ENCODE measurements at places on chromosomes 1 and 21.

- no peak for DNase-seq
Measured at GRCh38 chr21:37986751-37987399, 70.6 kb upstream of the KCNJ6 start.

GRCh38 chr1:33123266-33123665, 42.3 kb downstream of the AZIN2 start:
- DNase-seq: no peak

DNA sequence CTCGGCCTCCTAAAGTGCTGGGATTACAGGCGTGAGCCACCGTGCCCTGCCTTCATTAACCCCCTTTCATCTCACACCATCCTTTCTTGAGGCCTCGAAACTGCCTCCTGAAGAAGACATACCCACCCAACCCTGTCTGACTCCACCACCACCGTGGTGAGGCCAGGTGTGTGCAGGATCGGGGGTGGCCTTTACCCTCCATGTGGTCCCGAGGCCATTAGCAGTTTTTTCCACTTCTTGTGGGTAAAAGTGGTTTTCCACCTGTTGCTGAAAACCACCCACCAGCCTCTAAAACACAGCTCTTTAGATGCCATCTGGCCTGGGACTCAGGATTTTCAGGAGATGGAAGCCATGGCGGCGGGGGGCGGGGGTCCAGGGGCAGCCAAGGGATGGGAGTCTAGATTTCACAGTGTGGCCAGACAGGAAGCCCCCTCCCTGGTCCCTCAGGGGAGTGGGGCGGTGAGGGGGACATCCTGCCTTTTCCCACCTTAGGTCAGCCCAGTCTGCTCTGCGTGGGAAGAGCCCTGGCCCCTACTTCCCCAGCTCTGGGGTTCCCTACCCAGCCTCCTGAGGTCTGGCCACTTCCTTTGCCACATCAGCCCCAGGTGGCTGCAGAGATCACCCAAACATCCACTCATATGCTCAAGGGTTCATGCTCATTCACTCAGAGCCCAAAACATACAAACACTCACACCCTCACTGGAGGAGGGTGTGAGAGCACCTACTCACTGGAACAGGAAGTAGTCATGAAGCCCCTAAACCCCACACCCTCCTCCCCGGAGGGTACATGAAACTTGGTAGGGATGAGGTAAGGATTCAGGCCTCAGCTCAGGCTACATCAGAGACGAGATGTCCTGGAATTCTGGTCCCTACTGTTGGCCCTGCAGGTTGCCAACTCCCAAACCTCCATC, 2.3 kb downstream of the FGR start:
- DNase-seq: no peak

GRCh38 chr1:239811211-239811885, 280.3 kb upstream of the FMN2 start:
- no peak for DNase-seq

GRCh38 chr1:230303822-230304221, 122.3 kb downstream of the PGBD5 start:
- DNase-seq: no peak

GRCh38 chr21:46639489-46640386, 4.3 kb downstream of the PRMT2 start:
- no peak for DNase-seq

GRCh38 chr1:60541831-60542532, 468.4 kb upstream of the C1orf87 start:
- DNase-seq: no peak

DNA sequence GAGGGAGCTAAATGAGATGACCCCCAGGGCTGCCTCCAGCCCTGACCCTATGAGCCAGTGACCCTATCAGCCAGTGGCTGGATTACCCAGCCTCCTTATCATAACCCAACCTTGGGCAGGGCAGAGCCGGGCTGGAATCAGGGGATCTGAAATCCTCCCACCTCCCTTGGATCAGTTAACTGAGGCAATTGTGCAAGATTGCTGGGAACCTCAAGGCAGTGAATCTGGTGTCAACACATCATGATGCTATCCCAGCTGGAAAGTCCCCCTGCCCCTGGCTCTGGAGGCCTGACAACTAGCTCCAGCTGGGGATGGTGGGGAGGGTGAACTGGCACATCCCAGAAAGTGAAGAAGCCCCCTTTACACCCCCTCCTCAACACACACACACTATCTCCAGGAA, 6.4 kb upstream of the TSPAN1 start:
- DNase-seq: no peak

DNA sequence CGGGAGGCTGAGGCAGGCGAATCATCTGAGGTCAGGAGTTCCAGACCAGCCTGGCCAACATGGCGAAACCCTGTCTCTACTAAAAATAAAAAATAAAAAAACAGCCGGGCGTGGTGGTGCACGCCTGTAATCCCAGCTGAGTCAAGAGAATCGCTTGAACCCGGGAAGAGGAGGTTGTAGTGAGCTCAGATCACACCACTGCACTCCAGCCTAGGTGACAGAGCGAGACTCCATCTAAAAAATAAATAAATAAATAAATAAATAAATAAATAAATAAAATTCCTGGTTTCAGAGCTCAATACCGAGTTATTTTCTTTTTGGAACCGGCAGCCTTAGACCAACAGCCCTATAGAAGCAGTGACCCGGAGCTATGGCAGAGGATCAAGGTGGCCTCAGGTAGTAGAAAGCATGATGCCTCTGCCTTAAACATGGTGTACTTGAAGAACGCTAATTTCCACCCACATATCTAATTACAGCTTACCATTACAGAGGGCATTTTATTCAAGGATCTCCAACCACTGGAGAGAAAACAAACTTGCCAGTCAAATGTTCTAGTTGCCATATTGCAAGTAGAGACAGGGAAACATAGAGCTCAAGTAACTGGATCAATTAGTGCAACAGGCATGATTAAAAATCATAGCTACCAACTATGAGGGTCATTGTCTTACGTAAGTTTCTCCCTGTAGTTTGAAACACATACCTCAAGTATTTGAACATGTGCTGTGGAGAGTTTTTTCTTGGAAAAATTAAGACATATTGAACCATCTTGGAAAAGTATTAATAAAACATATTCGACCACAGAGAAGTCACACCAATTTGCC, 2.0 kb upstream of the ENAH start:
- no peak for DNase-seq

DNA sequence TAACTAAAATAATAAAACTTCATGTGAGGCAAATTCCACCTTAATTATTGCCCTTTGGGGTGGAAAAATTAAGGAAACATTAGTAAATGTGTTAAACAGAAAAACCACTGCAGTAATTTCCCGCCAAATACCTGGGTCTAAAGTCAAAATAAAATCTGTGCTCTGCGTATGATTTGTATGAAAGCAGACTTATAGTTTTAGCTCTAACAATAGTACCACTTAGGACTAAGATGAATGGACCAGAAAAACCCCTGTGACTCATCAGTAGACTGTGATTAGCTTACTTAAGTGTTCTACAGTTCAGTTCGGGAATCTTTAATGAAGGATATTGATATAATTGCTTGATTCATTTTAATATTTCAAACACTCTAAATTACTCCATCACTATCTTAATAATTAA, 23.3 kb upstream of the C1orf105 start:
- DNase-seq: no peak

DNA sequence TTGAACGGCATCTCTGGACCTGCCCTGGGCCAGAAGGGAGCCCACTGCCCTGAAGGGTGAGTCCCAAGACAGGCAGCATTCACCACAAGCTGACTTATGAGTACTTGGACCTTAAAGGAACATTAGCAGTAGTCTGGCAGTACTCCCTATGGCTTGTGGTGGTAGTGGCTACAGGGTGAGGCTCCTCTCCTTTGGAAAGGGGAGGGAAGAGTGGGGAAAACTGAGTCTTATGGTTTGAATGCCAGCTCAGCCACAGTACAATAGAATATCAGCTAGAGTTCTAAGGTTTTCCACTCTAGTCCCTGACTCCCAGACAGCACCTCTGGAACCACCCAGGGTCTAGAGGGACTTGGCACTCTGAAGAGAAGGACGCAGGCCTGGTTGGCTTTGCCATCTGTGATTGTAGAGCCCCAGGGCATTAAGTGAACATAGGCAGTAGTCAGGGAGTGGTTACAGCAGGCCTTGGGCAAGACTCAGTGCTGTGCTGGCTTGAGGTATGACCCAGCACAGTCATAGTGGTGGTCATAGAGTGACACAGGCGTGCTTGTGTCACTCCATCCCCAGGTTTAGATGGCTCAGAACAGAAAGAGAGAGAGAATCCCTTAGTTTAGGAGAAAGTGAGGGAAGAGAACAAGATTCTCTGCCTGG, 31.0 kb downstream of the CD53 start:
- DNase-seq: no peak

- DNase-seq: no peak
Measured at GRCh38 chr1:229105822-229106525, 164.9 kb upstream of the RAB4A start.

DNA sequence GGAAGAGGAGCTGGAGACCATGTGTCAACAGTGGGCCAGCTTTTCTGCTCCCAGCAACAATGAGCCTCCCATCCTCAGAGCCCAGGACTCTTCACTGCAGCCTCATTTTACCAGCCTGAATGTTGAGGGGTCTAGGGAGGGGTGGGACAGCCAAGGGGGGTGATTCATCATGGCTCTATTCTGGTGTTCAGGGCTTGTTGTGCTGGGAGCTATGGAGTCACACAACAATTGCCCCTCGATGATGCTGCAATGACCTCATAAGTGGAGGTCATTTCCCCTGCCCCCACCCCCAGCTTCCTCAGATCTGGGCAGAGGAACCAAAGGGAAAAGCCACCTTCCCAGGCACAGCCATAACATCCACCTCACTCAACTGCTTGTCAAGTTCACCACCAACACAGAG, at the start of gene LELP1:
Gene LELP1 (plus strand): TSS at position 301 of the 400 bp plus-strand sequence. CDS start 1,278 bp downstream, outside the sequence.
- no peak for DNase-seq

DNA sequence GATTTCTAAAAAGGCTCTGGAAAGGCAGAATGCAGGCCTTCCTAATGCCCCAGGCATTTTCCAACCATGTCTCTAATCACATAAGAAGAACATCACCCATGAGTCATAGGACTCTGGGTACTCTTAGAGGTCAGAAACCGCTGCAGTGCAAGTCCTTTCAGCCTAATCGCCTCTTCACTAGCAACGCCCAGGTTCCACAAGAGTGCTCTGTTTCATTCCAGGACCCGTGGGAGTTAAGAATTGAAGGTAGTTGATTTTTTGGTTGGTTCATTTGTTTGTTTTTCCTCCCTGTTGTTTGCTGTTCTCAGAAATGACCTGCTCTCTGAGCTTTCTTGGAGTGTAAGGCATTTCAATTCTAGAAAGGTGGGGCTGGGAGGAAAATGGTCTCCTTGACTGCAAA, 123.2 kb downstream of the NR5A2 start:
- no peak for DNase-seq

- DNase-seq: no peak
Measured at GRCh38 chr21:32653326-32653901, 41.2 kb upstream of the CFAP298 start.

DNA sequence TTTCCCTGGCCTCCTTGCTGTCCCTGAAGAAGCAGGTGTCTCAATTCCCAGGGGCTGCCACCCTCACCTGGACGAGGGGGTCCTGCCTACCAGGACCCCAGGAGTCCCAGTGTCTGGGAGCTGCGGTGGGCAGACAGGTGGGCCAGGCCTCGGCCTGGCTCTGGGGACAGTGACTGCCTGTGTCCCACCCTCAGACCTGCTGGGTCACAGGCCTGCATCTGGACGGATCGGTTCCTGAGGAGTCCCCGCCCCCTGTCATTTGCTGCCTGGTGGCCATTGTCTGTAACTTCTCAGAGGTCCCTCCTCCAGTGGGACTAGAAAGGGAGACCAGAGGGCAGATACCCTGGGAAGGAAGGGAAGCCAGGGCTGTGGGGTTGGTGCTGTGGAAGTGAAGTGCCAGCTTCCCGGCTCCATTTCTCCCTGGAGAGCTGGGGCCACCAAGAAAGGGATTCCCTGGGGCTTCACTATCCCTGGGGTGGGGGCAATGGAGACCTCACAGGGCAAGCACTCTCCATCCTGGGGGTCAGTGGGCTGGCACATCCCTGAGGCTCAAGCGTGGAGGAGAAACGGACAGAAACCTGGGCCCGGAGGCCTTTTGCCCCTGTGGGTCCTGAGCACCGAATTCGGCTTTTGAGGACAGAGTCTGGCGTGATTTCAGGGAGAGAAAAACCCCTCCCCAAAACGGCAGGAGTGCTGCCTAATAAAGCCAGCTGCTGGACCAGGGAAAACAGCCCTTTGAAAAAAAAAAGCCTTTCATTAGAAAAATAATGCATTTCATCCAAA, 157.3 kb downstream of the PEX14 start:
- DNase-seq: no peak

GRCh38 chr1:181801617-181802016, 259.9 kb downstream of the ZNF648 start:
- DNase-seq: no peak

DNA sequence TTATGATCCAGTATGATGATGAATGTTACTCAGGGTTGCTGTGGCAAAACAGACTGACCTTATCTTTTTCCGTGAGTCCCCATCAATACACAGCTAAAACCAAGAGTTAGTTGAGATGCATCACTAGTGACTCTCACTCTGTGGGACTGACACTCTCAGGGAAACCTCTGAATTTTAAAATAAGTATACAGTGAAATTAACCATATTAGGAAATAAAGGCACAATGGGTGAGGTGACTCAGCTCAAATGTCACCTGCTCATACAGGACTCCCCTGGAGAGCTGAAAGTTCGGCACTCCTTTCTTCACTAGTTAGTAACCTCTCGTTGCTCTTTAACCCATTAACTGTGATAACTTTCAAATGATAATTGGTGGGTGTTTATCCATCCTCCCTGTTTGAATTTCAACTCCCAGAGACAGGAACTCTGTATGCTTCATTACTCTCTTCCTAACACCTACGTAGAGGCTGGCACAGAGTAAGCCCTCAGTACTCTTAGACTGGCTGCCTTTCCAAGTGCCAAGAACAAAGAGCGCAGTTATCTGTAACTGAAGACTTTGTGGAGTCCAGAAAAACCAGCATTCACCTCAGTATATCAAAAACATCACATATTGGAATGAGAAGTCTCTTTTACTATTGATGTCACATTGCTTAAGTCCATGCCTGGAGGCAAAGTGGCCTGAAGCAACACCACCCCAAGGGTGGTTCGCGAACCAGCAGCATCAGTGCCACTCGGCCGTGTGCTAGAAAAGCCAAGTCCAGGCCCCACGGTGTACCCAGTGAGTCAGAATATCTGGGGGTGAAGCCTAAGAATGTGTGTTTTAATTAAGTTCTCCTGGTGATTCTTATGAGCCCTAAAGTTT, 91.1 kb downstream of the NIBAN1 start:
- DNase-seq: no peak
